CD8-positive, alpha-beta memory T cell (primary cell): ENCODE measurements at places on chromosomes 6 and 20. TPM values are rescaled to one million over a fixed set of nuclear protein-coding genes. Genes with fewer than 3 reads are reported as not detected.

GRCh38 chr6:75943381-75943780 lies 129.1 kb downstream of the IMPG1 start:
- H3K27me3 ChIP-seq, result no peaks in the 10 kb centered on the region
- no peaks in the 10 kb centered on the region for H3K36me3 ChIP-seq
- no peaks in the 10 kb centered on the region for H3K4me1 ChIP-seq
- no peak overlapping the region for H3K4me3 ChIP-seq
- H3K27ac ChIP-seq, result no peak overlapping the region

DNA sequence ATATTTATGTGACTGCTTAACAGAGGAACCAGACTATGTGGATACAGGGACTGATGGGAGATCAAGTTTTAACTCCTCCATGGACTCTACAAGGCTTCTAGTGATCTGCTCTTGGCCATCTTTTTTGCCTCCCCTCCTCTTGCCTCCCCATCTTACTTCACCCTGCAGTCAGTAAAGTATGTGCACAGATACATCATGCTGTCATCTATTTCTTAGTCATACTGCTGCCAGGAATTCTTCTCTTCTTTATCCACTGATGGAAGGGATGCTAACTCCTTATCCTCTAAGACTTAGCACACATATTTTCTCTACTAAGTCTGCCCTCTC lies 27.6 kb upstream of the FAM83C start:
- no peaks in the 10 kb centered on the region for H3K36me3 ChIP-seq
- H3K27ac ChIP-seq, result no peak overlapping the region
- DNase-seq, result no peak
- H3K4me3 ChIP-seq, result no peak overlapping the region

Gene TREML4
- not detected for total RNA-seq

GRCh38 chr20:53878262-53879047 lies 191.9 kb downstream of the BCAS1 start:
- H3K4me1 ChIP-seq, result peaks cover 8% of the 10 kb centered on the region
- H3K27me3 ChIP-seq, result no peaks in the 10 kb centered on the region
- DNase-seq, result no peak
- H3K36me3 ChIP-seq, result no peaks in the 10 kb centered on the region
- no peak overlapping the region for H3K4me3 ChIP-seq

- no peak for DNase-seq
- H3K4me3 ChIP-seq, result no peak overlapping the region
- no peaks in the 10 kb centered on the region for H3K4me1 ChIP-seq
- no peaks in the 10 kb centered on the region for H3K27me3 ChIP-seq
Observed at GRCh38 chr6:160132776-160133338, 11.2 kb downstream of the SLC22A1 start.

GRCh38 chr6:169976301-169977081 lies 225.1 kb downstream of the ERMARD start:
- no peak overlapping the region for H3K27ac ChIP-seq
- DNase-seq, result peak; percentile 36
- no peaks in the 10 kb centered on the region for H3K27me3 ChIP-seq
- no peaks in the 10 kb centered on the region for H3K4me1 ChIP-seq

Gene SEMG1
- not detected for total RNA-seq

GRCh38 chr6:121105461-121105860 lies 228.8 kb downstream of the TBC1D32 start:
- no peaks in the 10 kb centered on the region for H3K27me3 ChIP-seq
- no peaks in the 10 kb centered on the region for H3K4me1 ChIP-seq
- H3K36me3 ChIP-seq, result no peaks in the 10 kb centered on the region

DNA sequence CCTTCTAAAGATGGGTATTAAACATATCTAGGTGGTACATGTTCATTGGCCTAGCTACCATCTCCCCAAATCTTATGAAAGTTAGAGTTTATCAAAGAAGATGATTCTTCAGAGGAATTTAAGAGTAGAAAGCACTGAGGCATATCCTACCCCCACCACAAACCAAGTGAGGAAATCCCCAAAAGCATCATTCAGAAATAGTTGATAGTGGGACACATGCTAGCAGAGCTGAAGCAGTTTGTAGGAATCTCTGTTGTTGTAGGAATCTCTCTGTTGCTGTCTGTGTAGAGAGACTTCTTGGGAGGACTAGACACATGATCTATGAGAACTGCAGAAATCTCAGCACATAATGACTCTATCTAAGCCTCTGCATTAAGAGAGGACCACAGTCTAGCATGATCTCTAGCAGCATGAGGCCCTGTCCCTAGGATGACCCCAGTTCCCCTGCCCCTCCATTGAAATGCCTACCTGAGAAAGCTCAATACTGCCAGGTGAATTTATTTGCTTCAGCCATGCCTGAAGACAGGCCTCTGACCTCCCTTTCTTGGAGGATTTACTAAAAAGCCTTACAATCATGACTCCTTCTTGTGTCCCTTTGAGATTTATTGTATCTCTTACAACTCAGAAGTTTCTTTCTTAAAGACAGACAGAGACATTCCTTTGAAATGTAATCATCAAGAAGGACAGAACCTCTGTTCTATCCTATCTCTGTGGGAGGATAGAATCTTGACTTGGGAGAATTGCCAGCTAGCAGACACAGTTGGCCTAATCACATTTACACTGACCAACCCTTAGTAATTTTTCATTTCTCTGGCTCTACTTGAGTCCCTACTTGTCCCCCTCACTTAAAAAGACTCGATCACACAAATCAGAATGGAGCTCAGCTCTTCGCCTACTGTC lies 582.4 kb downstream of the PHF3 start:
- no peak for DNase-seq
- H3K4me1 ChIP-seq, result no peaks in the 10 kb centered on the region
- no peaks in the 10 kb centered on the region for H3K27me3 ChIP-seq
- H3K4me3 ChIP-seq, result no peak overlapping the region
- H3K27ac ChIP-seq, result no peak overlapping the region

GRCh38 chr20:33830371-33830770 lies 19.2 kb downstream of the CHMP4B start:
- H3K36me3 ChIP-seq, result no peaks in the 10 kb centered on the region
- no peak overlapping the region for H3K4me3 ChIP-seq
- no peak for DNase-seq
- H3K27ac ChIP-seq, result no peak overlapping the region
- peaks cover 30% of the 10 kb centered on the region for H3K4me1 ChIP-seq

DNA sequence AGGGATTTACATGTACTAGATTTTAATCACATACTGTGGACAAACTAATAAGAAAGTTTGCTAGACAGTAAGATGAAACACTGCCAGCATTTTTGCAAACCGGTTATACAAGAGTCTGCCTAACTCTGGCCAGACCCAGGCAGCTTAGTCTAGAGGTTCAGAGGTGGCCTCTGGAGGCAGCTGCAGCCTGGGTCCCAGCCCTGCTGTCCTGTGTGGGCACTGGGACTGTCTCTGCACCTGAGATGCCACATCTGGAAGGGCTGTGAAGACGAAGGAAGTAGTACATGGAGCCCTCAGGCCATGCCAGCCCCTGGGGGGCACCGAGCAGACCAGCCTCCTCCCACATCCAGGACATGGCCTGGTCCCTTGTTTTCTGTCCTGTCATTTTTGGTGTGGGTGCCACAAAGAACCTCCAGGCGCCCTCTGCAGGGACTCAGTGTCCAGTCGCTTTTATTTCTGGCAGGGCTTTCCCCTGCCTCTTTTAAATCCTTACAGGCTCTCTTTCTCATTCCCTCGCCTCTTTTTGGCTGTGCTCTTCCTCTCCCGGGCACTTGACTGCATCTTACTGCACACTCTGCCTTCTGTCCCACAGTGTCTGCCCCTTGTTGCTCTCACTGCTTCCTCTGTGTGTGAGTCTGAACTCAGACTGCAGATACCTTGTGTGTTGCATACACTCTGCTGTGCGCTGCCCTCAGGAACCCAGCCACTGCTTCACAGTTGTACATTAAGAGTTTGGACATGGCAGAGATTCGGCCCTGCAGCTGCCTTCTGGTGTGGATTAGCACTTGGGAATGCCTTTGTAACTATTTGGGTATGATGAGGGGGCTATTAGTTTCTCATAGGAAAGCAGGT lies 216.7 kb downstream of the ZDHHC14 start:
- H3K27ac ChIP-seq, result no peak overlapping the region
- no peak overlapping the region for H3K4me3 ChIP-seq
- no peaks in the 10 kb centered on the region for H3K27me3 ChIP-seq
- no peaks in the 10 kb centered on the region for H3K36me3 ChIP-seq

DNA sequence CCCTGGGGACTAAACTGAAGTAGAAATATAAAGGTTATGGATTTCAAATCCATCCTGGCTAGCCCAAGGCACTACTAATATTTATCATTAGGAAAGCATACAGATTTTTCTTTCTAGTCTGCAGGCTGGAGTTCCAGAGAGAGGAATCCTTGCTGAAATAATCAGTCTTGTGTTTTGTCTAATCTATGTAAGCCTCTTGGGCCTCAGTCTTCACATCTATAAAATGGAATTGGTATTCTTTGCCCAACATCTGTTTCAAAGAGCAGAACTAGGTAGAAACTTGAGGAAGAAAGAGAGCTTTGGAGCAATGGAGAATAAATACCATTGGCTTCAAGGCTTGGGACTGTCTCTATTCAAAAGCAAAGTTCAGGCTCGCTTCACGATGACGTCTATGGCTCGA lies 212.0 kb downstream of the ZMYND8 start:
- DNase-seq, result no peak
- no peaks in the 10 kb centered on the region for H3K27me3 ChIP-seq
- H3K27ac ChIP-seq, result no peak overlapping the region
- no peaks in the 10 kb centered on the region for H3K36me3 ChIP-seq
- no peaks in the 10 kb centered on the region for H3K4me1 ChIP-seq

GRCh38 chr20:46455729-46456128 lies 49.3 kb upstream of the ELMO2 start:
- no peak overlapping the region for H3K27ac ChIP-seq
- H3K4me1 ChIP-seq, result no peaks in the 10 kb centered on the region
- DNase-seq, result no peak

Gene HDGFL1
- not detected for total RNA-seq

GRCh38 chr6:33929575-33930288 lies 125.9 kb upstream of the MLN start:
- no peak overlapping the region for H3K4me3 ChIP-seq
- no peaks in the 10 kb centered on the region for H3K4me1 ChIP-seq
- no peak for DNase-seq
- H3K36me3 ChIP-seq, result no peaks in the 10 kb centered on the region

GRCh38 chr20:43911066-43911465 lies 3.6 kb upstream of the TOX2 start:
- DNase-seq, result no peak
- H3K4me1 ChIP-seq, result peaks cover 9% of the 10 kb centered on the region
- no peak overlapping the region for H3K27ac ChIP-seq
